ENCODE measurements at places on chromosomes 2 and 18.

GRCh38 chr18:68800075-68800474, 2.2 kb downstream of the CCDC102B start:
- no peak for ATAC-seq

DNA sequence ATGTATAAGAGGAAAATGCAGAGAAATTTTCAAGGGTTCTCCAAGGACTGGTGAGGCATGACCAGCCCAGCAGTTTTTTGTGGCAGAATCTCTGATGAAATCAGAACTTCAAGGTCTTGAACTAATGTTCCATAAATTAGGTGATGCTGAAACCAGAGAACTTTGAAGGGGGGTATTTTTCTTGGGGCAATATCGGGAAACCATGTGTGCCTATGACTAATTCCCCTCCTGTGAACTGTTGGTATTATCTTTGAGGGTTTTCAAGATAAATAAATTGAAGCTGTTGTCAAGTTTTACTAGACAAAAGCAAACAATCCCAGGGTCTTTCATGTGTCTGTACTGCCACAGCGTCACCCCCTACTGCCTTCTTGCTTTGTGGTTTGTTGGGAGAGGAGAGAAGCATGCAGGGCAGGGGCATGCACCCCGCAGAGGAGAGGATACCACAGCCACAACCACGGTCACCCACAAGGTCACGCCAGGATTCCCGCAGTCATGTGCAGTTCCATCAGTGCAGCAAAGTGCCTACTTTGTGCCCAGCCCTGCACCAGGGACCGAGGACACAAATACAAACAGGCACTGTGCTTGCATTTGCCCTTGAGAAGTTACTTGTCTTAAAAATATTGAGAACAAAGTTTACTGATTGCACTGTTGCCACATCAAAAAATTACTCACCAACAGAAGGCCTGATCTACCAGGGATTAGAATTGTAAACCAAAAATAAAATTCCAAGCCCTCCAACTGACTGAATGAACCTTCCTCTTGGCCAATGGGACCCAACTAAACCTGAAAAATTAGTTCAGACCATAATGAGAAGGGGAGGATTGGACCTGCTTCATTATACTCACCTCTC, 413.3 kb upstream of the TRIB2 start:
- ATAC-seq = peak; percentile 32

GRCh38 chr2:106307860-106308259, 113.8 kb upstream of the UXS1 start:
- ATAC-seq = peak; percentile 61

DNA sequence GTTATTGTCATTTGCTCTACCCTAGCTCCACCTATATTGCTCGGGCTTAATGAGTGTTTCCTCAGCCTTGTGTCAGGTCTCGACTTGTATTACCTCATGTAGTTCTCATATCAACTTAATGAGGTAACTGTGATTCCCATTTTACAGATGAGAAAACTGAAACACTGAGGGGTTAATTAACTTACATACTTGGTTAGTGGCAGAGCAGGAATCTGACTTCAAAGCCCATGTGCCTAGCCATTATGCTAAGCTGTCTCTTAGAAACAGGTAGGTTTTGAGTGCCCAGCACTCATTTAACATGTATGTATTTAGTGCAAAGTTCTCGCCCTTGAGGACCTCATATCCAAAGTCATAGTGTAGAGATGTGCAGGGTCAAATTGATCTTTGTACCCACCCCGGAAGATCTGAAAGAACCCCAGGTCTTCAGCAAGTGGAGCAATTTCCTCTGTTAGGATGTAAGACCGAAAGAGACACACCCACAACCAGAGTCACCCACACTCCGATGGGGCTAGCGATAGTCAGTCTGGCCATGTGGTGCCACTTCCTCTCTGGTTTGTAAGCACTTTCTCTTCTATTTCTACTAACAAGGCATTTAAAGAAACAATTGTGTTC, 121.0 kb upstream of the SLC39A10 start:
- peak; percentile 53 for ATAC-seq

DNA sequence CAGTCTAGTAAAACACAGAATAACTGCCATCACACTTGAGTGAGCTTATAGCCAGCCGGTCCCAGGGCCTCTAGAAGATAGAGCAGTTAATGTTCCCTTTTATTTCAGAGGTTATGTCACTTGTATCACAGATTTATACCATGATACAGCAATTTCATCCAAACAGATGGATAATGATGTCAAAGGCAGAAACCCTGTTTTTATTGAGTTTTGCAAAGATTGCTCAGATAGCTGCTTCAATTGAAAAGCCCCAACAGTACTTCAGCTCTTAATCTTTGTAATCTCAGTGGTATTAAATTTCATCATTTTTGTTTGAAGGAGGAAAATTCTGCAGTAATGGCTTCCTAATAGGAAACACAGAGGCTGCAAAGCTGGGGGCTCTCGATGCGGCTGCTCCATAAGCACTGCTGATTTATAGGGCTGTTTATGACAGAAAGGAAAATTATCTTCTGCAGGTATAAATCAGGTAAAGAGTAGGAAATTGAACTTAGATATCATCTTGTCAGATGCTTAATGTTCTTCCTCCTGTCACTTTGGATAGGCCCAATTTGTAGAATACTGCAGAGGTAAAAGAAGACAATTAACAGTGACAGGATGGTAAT, 112.3 kb downstream of the LNPK start:
- ATAC-seq = no peak

DNA sequence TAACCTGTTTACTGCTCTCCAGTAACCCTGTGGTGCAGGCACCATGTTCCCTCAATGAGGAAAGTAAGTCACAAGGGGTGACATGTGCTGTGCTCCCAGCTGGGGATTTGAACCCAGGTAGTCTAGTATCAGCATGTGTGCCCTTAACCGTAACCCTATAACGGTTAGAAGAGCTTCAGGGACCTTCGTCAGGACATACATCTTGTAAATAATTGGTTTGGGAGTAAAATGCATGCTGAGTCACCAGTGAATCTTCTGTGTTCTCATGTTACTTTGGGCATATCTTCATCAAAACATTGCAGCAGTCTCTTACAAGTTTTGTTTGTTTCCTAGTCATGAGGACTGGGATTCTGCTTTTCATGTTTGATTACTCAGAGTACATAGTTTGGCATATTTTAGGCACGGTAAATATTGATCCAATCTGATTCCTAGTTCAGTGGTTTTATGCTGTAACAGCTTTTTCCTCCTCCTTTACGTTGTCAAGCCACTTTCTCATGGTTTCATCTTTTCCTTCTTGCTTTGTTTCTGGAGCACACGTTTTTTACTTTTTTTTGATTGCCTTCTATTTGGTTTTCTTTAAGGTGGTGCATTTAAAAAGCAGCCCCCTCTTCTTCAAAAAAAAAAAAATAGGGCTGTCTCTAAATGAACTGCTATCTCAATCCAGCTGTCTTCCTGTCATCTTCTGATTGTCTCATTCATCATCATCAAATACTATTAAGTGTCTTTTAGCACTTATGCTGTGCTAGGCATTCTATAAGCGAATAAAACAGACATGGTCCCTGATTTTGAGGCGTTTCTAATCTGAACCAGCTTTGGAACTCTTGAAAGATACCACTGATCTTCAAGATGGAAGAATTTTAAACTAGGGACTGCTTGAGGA, 50.4 kb downstream of the CLIP4 start:
- ATAC-seq = no peak

- ATAC-seq = no peak
Measured at GRCh38 chr2:58481670-58482069, 240.5 kb upstream of the FANCL start.

DNA sequence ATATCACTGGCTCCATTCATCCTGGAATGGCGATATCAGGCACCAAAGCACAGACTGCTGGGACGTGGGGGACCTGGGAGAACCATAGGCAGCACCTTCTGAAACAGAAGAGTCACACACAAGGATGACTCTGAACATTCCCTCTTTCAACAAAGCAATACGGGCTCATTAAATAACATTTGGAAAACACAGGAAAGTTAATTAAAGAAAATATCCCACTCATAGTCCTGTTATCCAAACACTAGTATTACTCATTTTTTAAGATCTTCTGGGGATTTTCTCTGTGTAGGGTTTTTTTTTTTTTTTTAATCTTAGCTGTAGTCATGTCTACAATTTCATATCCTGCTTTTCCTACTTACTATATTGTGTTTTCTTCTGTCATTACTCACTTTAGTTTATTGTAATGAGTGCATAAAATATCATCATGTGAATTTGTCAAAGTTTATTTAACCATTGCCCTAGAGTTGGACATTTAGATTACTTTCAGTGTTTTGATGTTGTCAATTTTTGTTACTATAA, 70.0 kb upstream of the SP3 start:
- no peak for ATAC-seq

DNA sequence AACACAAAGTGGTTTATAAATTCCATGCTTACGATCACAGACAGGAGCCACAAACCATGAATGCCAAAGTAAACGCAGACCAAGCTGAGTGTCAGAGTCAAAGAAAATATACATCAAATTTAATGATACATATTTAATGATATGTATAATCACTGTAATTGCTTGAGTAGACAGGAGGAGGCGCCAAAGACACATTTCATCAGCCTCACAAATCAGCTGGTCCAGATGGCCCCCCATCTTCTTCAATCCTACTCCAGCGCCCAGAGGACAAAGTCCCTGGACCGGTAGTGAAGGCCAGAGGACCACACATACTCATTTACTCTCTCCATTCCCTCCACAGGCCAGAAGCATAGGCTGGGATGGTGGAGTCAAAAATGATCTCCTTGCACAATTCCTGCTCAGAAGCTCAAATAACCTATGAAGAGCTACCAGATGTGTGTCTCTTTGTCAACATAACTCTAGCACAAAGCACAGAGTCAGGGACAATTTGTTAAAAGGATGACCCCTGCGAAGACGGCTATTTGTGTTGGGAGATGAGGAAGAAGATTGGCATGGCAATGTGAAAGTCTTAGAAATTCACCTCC, 149.3 kb upstream of the PGAP1 start:
- no peak for ATAC-seq

DNA sequence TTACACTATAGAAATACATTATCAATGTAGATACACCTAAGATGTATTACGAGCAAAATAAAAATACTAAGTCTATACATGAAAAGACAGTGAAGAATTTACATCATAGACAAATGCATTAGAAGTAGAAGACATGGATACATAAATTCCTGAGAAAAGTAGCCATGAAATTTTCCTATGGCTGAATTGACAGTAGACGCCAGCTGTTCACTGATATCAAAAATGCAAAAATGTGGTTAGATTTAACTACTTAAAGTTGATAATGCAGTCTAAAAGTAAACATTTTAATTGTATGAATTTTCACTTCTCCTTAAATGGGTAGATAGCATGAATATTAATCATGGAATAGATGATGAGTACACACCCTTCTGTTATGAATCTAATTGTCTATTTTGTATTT, 350.9 kb downstream of the ARHGAP15 start:
- no peak for ATAC-seq

DNA sequence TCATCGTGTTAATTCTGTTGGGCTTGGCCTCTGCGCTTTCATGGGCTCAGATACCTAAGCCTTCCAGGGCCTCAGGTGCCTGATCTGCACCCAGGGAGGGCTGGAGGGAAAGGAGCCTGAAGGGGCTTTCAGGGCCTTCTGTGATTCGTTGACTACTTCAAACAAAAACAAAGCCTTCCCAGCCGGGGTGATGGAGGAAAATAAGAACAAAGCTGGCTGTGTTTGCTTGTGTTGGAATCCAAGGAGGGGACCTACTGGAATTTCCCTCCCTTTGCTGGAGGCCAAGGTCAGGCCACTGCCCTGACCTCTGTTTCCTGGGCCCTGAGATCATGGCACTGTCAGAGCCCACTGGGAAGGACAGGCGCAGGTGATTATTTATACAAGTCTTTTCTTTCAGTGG, 135.3 kb downstream of the KLHL29 start:
- no peak for ATAC-seq

- ATAC-seq = no peak
Measured at GRCh38 chr18:6476190-6476589, 61.5 kb upstream of the L3MBTL4 start.

DNA sequence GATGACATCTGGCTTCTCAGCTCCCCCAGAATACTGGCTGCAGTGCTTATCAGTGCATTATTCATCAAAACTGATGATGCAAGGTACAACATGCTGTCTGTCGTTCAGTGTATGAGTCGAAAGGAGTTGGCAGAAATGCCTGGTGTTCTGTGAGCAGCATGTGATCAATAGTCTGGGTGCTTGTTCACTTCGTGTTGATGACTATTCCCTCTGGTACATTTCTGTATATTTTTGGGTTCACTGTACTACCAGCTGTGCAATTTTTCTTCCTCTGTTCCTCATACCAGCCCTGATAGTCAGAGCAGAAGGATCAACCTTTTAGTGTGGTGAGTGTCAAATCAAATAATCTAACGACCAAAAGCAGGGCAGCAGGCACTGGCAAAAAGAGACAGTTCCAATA, 59.0 kb upstream of the KLHL14 start:
- ATAC-seq = no peak

DNA sequence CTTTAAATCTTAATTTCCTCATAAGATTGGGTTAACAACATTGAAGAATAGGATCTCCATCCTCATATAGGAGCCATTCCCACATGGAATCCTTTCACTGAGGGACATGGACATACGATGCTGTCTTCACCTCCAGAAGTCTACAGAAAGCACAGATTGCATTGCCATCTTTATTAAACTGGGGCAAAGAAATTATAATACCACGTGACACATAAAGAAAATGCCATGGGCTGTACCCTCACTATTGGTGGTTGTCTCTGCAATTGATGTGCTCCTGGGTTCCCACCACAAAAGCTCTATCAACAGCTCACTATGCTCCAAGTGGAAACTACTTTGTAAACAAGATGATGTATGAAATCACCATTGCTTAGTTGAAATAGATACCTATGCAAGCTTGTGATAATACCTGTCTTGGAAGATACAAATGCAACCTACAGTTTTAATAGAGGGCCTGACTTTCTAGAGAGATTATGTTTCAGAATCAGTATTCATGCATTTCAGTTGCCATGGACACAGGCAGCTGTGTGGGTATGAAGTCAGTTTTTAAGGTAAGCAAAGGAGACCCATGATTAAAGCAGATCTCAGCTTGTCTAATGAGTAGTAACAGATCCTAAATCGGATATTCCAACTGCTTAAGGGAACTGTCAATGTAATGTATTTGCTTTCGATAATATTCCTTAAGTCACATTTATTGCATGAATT, 337.0 kb downstream of the RAD51AP2 start:
- no peak for ATAC-seq

- no peak for ATAC-seq
Measured at GRCh38 chr2:233706720-233707119, 6.0 kb upstream of the UGT1A5 start.

DNA sequence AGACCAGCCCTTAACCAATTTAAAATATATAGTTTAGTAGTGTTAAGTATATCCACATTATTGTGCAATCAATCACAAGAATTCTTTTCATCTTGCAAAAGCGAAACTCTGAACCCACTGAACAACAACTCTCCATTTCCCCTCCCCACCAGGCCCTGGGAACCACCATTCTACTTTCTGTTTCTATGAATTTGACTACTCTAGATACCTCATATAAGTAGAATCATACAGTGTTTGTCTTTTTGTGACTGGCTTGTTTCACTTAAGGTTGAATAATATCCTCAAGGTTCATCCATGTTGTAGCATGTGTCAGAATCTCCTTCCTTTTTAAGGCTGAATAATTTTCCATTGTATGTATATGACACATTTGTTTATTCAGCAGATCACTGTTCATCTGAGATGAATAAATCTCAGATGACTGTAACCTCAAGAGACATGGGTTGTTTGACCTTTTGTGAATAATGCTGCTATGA, 8.1 kb upstream of the SOS1 start:
- ATAC-seq = peak; percentile 72

GRCh38 chr18:9950289-9951016, 36.6 kb downstream of the VAPA start:
- no peak for ATAC-seq

Data from activated CD4-positive, CD25-positive, alpha-beta regulatory T cell treated with anti-CD3 and anti-CD28 coated beads, Interleukin-2, amount 50 U/mL, for 24 hours (primary cell).